Non-pigmented ciliary epithelial cell (primary cell): ENCODE measurements at places on chromosomes 3 and 15.

- DNase-seq: no peak
Measured at GRCh38 chr3:129688271-129688895, 81.9 kb upstream of the PLXND1 start.

- DNase-seq: no peak
Measured at GRCh38 chr15:55151631-55152030, 45.1 kb downstream of the RSL24D1 start.

DNA sequence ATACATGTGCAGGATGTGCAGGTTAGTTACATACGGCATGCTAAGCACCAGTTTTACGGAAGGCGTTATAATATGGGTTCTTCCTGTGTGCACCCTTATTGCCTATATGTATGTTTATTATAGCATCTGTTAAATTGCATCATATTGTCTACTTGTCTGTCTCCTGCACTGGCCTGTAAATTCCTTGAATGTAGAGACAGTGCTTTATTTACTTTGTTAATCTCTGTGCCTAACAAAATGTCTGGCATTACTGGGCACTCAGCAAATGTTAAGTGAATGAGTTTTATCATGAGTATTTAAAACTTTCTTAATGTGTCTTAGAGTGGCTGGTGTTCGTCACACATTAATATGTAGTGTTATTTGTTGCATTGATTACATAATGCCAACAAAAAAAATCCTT, 23.8 kb downstream of the MGA start:
- no peak for DNase-seq

DNA sequence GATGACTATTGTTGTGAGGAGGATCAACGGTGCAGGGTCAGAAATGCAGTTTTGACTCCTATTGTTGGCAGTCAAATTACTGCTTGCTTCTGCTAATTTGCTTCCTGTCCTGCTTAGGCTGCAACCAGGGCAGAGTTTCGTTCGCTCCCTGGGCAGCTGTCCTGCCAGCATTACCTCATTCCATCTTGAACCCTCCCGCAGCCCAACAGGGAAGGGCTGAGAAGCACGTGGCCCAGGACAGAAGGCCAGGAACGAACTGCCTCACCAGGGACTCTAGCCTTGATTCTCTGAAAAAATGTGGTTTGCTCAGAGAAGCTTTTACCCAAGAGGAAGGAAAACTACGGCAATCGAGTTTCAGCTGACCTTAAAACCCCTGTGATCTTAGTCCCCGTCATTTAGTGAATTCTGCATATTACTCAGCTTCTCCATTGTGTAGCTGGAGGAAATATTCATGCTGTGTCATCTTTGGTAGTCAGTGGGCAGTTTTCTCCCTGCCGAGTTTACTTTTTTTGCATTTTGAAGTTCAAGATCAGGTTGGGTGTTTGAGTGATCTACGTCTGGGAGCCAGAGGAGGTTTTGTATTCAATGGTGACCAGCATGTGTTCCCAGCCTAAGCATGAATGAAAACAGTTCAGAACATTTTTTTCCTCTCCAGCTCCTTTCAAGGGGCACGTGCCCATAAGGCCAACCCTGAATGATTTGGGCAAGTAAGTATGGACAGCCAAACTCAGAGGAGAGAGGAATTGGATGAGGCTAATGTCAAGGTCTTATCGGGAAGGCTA, 23.0 kb downstream of the TLNRD1 start:
- peak; percentile 44 for DNase-seq

GRCh38 chr3:37770938-37771918, 90.5 kb upstream of the CTDSPL start:
- no peak for DNase-seq

DNA sequence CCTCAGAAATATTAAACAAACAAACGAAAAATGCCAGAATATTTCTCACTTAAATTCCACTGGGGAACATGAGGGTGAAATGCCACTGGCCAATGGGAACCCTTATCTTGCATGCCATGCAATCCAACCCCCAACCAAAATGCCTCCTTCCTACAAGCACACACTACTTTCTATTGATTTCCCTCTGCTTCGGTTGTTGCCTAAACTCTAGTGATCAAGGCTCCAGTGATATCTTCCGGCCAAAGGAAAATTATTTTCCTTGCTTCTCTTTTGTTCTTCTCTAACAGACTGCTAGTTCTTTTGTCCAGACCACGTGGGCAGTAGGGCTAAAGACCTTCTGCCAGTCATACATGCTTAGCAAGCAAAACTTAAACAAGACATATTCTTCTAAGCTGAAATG, 115.7 kb downstream of the TMCC1 start:
- no peak for DNase-seq

DNA sequence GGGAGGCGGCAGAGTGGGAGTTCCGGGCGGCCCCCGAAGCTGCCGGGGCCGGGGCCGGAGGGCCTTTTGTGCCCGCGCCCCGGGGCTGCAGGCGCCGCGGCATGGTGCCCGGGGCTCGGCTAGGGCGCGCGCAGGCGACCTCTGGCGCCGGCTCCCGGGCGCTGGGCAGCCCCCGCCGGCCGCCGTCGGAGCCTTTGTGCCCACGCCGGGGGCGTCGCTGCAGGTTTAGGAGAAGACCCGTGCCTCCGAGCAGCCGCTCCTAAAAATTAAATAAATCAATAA, 299 bp downstream of the PAQR9 start:
- DNase-seq: no peak

- no peak for DNase-seq
Measured at GRCh38 chr15:73965094-73965757, 26.9 kb downstream of the STOML1 start.

- DNase-seq: no peak
Measured at GRCh38 chr3:141875893-141876380, 506 bp upstream of the ATP1B3 start.

- no peak for DNase-seq
Measured at GRCh38 chr3:54131890-54132289, 9.5 kb downstream of the CACNA2D3 start.

DNA sequence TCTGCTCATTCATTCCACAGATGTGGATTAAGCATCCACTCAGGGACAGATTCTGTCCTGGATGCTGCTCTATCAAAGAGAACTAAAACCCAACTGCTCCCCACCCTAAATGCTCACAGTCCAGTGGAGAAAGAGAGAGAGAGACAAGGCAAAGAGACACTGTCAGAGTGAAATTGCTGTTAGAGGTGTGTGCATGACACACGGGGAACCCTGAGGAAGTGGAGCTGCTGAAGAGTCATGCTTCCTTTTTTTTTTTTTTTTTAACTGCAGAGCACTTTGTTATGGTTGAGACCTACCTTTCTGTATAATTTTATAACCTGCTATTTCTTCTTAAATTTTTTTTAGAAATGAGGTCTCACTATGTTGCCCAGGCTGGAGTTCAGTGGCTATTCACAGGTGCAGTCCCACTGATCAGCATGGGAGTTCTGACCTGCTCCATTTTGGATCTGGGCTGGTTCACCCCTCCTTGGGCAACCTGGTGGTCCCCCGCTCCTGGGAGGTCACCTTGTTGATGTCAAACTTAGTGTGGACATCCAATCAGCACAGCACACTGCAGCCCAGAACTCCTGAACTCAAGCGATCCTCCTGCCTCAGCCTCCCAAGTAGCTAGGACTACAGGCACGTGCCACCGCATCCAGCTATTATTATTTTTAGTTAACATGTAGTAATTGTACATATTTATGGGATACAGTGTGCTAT, 18.2 kb upstream of the PSTPIP1 start:
- no peak for DNase-seq

DNA sequence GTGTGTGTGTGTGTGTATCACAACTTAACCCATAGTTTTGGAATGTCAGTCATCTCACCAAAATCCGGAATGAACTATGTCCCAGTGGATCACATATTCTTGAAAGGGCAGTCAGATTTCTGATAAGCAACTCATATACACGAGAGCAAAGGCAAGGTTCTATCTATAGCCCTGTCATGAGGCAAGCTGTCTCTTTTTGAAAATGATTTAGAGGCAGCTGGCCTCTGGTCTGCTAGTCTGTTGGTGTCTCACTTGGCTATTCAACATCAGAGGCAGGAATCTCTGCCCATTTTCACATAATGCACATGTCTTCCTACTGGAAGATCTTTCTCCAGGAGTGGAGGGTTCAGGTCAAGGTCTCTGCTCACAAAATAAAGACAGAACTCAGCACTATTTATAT, 79.8 kb downstream of the CNTN6 start:
- DNase-seq: no peak

- no peak for DNase-seq
Measured at GRCh38 chr3:46214751-46215352, 6.7 kb upstream of the CCR1 start.

- DNase-seq: no peak
Measured at GRCh38 chr15:29170521-29170920, 99.1 kb downstream of the NSMCE3 start.

- DNase-seq: no peak
Measured at GRCh38 chr3:195407531-195408409, 35.0 kb downstream of the ACAP2 start.

DNA sequence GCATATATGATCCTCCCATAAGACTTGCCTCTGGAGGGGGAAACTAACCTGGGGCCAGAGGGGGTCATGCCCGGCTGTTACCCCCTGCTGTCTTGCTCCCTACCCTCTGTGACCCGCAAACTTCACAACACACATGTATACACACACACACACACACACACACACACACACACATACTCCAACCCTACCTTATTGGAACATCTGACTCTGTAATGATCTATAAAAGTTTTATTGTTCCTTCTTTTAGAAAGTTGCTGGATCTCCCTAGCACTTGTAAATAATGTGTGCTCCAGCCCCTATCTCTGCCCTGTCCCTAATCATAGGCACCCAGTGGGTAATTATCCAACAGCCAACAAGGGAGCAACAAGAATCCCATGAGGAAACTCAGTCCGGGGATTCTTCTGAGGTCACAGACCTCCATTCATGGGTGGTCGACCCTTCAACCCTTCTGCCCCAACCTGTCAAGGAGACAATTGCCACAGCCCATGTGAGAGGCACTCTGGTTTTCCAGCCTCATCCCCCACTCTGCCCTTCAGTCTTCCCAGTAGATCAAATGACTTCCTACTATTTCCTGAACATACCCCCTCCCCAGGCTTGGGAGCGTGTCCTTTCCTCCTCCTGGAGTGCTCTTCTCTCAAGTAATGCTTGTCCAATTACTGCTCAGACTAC, 14.0 kb upstream of the TPM1 start:
- DNase-seq: no peak

DNA sequence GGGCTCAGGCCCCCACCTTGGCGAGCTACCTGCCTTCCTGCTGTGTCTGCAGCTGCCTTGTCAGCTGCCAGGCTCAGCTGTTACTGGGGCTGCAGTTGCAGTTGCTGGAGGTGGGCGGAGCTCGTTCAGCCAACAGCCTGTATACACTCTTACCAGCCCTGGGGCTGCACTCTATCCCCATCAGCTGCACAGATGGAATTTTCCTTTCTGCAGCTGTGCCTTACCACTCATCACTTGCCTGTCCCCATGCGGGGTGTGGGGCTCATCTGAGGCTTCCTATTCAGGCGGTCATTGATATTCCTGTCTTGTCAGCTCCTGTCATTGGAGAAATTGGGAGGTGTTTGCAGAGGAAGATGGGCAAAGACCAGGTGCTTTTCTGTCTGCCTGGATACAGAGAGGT, 9.1 kb upstream of the SYN2 start:
- no peak for DNase-seq

GRCh38 chr3:125145751-125146475, 66.6 kb downstream of the SLC12A8 start:
- DNase-seq: no peak

GRCh38 chr15:57479005-57479404, 102.7 kb downstream of the CGNL1 start:
- no peak for DNase-seq

GRCh38 chr15:90684281-90684680, 32.9 kb upstream of the BLM start:
- DNase-seq: no peak

GRCh38 chr15:101608201-101608600, 44.0 kb downstream of the TM2D3 start:
- DNase-seq: no peak

DNA sequence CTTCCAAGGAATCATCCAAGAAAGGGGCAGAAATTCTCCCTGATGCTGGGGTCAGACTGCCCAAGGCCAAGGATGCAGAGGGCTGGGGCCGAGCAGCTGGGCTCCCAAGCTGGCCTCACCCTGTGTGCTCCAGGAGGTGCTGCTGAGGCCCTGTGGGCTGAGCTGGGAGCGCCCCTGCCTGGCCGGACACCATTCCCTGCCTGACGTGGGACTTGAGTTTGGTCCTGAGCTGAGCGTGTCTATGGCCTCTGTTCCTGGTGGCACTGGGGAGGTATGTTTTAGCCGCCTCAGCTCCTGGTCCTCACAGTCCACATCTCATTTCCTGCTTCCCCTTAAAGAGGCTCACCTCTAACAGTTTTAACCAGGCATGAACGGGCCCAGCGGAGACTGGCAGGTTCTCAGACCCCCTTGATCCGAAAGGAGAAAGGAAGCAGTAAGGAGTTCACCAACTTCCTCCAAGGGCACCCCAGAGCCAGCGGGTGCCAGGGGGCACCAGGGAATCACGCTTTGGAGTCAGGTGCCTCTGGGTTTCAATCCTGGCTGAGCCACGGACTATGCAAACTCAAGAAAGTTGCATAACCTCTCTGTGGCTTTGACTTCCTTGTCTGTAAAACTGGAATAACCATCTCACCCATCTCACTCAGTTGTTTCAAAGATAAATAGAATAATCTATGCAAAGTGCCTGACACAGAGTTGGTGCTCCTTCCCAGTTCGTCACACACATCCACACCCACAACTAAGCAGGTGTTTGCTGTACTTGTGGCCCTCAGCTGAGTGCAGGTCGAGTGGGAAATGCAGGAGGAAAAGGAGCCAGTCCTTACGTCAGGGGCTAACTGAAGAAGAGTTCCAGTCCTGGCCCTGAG, 48.6 kb downstream of the SLC12A8 start:
- no peak for DNase-seq

DNA sequence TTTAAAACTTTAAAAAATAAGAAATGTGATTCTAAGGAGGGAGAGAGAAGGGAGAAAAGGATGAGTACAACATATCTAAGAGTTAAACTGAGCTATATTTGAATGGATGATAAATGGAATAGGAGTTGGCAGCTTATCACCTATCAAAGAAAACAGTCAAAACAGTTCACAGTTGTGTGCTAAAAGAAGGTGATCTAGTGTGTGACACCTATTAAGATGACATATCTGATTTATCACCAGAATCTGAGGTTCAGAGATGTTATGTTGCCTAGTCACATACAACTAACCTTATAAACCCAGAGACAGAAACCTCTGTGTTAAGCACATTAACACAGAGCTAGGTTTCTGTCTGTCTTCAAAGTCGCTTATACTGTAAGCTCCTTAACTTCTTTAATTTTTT, 3.0 kb downstream of the ATP13A3 start:
- no peak for DNase-seq

GRCh38 chr15:77001966-77002365, 7.0 kb downstream of the PSTPIP1 start:
- no peak for DNase-seq

GRCh38 chr15:73637527-73637926, 4.3 kb upstream of the NPTN start:
- DNase-seq: no peak
